GM12864 (cell line): ENCODE measurements at places on chromosomes 1 and 21.
A peak's percentile ranks its signal among the peaks of the same experiment; 100 is the strongest.

- no peak for DNase-seq
Observed at GRCh38 chr21:38771536-38771935, 34.2 kb upstream of the ETS2 start.

- DNase-seq, result no peak
Observed at GRCh38 chr1:199308349-199308846, 669.6 kb downstream of the PTPRC start.

DNA sequence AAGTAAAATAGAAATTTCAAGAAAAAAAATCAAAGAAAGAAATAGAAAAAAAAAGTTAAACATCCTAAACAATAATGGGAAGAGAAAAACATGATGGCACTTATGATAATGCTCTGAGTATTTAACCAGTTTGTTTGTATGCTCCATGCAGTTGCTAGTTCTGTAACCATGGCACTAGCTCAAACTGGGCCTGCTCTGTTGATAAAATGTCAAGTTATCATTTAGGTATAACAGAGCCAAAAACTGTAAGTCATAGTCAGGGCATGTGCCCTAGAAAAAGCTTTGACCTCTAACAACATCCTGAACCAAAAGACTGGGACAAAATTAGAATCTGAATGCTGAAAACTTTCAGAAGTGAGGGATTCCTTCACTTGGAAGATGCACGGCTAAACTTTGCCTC, 148.9 kb downstream of the KCNT2 start:
- no peak for DNase-seq

DNA sequence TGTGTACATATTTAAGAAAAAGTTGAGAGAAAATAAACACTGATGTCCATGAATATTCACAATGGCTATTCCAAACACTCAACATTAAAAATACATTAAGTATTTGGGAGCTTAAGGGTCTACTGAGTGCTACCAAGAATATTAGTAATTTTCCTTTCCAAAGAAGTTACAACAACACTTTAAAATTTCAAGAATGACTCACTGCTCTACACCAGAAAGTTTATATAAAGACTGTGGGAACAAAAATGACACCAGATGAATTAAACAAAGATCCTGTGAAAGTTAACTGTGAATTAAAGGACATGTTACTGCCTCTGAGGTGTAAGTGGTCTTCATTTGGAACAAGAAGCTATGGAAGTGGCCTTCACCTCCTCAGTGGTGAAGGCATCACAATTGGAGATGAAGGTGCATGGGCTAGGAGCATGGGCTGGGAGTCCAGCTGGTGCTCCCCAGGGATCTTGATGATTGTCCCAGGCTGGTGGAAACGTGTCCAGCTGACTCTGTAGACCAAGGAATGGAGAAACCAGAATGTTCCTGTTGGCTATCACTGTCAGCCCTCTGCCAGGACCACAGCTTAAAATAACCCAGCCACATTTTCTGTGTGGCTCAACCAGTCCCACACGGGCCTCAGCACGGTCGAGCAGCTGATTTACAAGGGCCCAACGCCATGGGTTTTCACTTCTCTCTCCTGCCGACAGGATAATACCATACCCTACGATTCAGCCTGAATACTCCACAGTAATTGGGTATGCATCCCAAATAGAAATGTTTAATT, 28.8 kb downstream of the TAF5L start:
- DNase-seq, result no peak

DNA sequence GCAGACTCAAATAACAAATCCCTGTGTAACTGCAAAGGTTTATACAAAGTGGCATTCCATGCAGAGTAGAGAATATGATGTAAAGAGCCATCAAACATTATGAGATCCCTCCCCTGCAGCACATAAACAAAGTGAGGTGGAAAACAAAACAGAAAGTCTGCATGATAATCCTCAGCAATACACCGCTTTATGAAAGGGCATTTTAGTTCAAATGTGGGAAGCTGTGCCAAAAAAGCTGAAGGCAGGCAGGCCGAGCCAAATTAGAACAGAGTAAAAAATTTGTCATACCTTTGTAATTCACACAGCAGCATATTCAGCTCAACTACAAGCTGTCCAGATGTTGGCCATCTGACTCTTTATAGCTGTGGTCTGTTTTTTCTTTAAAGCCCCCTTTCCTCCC, 113.5 kb downstream of the LHX9 start:
- no peak for DNase-seq

GRCh38 chr1:202348005-202348508, 442 bp upstream of the PPP1R12B start:
- DNase-seq, result no peak

- DNase-seq, result no peak
Observed at GRCh38 chr21:46110499-46111192, 12.7 kb downstream of the COL6A2 start.

DNA sequence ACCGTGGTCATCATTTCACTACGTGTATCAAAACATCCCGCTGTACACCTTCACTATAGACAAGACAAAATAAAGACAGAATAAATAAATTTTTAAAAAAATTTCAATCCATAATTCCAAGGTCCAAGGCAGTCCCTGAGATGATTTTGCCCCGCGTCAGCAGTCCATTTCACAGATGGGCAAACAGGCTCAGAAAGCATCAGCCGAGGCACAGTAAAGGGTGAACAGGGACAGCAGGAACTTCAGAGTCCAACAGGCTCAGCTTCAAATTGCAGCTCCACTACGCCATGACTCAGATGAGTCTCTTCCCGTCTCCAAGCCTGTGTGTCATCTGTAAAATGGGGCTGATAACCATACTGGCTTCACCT, 15.0 kb downstream of the MATN1 start:
- no peak for DNase-seq

DNA sequence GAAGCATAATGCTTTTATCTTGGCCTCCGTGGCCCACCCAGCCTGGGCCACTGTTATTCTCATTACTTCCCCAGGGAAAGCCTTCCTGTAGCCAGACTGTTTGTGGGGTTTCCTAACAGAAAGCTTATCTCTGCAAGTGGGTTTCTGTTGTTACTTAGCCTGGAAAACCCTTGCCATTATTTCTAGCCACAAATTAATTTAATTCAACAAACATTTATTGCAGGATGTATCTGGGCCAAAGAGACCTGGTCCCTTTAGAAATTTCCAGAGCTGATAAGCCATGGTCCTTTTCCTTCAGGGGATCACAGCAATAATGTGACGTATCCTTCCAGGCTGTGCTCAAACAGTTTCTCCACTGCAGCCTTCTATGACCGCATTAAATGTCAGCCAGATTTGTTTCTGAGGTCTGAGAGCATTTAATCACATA, 20.9 kb downstream of the TNN start:
- DNase-seq, result no peak

DNA sequence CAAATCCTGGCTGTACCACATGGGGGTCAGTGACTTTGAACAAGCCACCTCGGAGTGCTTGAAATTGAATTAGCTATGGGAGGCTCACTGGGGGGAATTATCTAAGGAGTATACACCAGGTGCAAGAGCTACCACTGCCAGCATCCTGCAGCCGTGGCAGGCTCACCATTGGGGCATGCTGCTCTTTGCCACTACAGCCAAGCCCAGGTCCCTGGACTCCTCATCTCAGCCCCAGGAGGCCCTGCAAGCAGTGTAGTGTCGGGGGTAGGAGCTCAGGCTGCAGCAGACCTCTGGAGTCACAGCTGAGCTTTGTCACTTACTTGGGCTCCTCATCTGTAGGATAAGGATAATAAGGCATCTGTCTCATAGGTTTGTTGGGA, 35.3 kb downstream of the ACOT11 start:
- no peak for DNase-seq

DNA sequence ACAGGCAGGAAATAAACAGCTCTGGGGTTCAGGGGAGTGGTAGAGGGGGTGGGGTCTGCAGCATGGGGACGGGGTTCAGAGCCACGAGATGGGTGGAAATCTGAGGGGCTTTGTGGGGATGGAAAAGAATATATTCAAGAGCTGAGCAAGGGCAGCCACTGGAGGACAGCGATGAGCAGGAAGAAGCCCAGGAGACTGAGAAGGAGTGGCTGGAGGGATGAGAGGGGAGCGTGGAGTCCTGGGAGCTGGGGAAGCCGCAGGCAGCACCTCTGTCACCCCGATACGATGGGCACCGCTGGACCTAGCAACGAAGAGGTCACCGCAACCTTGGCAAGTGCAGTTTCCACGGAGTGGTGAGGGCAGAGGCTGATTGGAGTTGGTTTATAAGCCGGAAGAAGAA, 10.0 kb upstream of the KCNAB2 start:
- no peak for DNase-seq

GRCh38 chr1:55159571-55159970, 55.6 kb downstream of the USP24 start:
- no peak for DNase-seq

DNA sequence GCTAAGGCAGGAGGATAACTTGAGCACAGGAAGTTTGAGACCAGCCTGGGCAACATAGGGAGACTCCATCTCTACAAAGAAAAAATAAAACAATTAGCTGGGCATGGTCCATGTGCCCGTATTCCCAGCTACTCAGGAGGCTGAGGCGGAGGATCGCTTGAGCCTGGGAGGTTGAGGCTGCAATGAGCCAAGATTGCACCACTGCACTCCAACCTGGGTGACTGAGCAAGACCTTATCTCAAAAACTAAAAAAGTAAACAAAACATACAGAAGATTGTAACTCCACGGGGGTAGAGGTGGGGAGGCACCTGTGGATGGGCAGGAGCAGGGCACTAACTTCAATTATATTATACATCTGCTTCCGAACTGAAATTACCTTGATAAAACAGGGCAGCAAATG, 4.6 kb downstream of the S100B start:
- no peak for DNase-seq

DNA sequence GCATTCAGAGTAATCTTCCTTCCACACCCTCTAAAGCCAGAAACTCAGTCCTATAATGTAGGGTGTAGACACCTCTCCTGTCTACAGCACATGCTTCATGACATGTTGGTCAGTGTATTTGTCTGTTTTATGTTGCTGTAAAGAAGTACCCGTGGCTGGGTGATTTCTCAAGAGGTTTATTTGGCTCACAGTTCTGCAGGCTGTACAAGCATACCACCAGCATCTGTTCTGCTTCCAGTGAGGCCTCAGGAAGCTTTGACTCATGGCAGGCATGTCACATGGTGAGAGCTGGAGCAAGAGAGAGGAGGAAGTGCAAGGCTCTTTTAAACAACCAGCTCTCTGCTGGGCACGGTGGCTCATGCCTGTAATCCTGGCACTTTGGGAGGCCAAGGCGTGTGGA, 12.1 kb downstream of the PLOD1 start:
- no peak for DNase-seq

- no peak for DNase-seq
Observed at GRCh38 chr1:116870300-116870699, 39.4 kb upstream of the PTGFRN start.

- no peak for DNase-seq
Observed at GRCh38 chr1:100806601-100807000, 87.1 kb downstream of the VCAM1 start.

- peak; percentile 58 for DNase-seq
Observed at GRCh38 chr1:57307392-57308170, 116.3 kb downstream of the DAB1 start.

DNA sequence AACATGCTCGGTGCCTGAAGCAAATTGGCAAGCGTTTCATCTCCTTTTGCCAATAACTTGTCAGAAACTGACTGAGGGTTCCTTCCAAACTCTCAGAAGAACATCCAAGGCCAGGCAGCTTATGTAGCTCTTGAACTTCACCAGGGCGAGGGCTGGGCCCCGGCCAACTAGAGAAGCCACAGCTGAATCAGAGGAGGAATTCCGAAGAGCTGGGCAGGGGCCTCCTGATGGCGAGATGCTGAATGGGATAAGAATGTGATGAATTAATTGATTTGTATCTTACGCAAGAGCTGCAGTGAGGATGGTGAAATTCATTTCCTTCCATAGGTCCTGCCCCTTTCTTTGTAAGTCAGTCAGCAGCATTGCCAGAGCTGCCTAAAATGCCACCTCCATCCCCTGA, 345.8 kb downstream of the KIF26B start:
- DNase-seq, result no peak

DNA sequence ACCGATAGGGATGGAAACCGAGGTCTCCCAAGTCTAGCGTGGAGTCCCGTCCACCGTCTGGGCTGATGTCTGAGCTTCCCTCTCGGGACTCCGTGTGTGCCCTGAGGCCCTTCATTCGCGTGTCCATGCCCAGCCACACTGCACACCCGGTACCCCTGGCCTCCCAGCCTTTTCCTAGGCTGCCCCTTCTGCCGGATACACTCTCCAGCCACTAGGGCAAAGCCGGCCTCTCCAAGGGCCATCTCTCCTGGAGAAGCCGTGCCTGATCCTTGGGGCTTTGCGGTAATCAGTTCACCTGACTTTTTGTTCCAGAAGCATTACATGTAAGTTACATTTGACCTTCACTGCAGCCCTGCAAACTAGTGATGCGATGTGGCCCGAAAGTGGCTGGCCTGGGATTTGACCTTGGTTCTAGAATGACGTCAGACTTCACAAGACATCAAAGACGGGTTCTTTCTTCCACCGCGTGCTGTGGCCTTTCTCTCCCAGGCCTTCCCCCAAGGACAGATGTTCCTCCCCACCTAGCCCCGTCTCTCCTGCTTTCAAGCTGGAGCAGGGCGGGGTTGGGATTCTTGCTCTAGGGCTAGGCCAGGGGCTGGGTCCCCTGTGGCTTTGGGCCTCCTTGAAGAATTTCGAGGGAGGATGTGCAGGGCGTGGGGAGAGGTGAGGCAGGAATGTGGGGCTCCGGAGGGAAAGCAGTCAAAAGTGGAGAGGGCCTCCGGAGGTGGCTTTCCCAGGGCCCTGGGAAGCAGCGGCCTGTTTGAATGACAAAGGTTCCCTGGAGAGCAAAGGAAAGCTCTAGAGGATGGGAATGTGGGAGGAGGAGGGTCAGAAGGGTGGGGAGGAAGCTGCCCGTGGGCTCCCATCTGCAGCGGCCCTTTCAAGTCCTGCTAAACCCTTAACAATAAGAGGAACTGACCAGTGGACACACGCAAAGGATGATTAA, 49.7 kb upstream of the SLC2A1 start:
- DNase-seq, result no peak

DNA sequence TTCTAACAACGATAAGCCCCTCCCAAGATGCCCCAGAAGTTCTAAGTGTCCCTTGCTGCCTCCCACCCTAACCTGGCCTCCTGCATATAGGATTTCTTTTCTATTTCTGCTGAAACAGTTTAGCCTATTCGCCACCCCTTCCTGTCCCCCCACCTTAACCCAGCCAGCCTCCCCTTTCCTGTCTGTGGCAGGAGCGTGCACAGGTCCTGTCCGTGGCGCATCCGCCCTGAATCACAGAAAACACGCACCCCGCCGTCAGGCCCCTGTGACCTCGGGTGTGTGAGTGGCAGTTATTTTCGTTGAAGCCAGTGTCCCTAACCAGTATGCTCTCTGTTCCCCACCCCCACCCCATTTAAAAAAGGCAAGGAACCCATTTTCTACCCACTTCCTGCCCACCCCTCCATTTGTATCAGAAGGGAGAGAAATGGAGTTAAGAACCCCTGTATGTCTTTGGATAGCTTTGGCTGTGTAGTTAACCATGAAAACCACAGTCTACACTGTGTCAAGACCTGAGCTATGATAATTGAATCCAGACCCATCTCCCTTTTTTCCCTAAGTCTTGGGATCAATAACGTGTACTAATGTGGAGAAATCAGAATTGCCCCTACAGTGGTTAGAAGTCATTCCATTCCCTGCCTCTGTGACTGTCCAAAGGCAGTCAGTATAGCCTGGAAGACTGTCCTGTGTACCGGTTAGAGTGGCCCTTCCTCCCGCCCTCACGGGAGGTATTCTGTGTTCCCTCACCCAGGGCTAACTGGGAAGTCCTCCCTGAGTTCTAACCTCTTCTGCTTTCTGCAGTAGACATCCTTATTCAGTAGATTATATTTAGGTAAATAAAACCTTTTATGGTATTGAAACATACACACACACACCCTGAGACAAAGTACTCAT, 1.8 kb downstream of the PLEKHO1 start:
- no peak for DNase-seq
